Ureter (tissue), 1 donor: ENCODE measurements at places on chromosomes 7 and 10. TPM values are rescaled to one million over a fixed set of nuclear protein-coding genes. Genes with fewer than 3 reads are reported as not detected.
A peak's percentile ranks its signal among the peaks of the same experiment; 100 is the strongest.

The CHST15 gene
- total RNA-seq: 15.7 TPM

The SERPINE1 gene
- total RNA-seq: 4.3 TPM

The NKX2-3 gene
- total RNA-seq: not detected

The METTL27 gene
- 14.4 TPM for total RNA-seq

The LLCFC1 gene
- not detected for total RNA-seq

The OR2A14 gene
- not detected for total RNA-seq

The LBX1 gene
- not detected for total RNA-seq

The DYDC2 gene
- not detected for total RNA-seq

The SEMA3E gene
- 24.0 TPM for total RNA-seq

The FOXI2 gene
- 1.1 TPM for total RNA-seq

The ZCWPW1 gene
- 4.3 TPM for total RNA-seq

The POLR1F gene
- total RNA-seq: 20.5 TPM

- no peak for DNase-seq
Measured at GRCh38 chr7:127979728-127980126, 51.5 kb downstream of the LRRC4 start.

DNA sequence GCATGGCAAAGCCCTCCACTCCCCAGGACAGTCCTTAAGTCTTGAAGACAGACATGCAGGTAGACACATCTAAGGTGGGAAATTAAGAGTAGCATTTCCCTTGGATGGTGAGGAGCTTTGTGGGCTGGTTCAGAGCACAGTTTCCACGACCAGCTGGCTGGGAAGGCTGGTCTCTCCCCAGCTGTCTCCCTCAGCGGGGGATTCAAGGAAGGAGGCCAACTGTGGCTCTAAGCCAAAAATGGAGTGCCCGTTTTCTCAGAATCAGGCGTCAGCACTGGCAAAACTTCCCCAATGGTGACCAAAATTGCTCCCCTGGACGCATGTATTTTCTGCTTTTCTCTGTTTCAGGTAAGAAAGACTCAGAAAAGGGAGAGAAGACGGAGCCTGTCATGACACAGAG, 230.6 kb upstream of the FZD8 start:
- no peak for DNase-seq

DNA sequence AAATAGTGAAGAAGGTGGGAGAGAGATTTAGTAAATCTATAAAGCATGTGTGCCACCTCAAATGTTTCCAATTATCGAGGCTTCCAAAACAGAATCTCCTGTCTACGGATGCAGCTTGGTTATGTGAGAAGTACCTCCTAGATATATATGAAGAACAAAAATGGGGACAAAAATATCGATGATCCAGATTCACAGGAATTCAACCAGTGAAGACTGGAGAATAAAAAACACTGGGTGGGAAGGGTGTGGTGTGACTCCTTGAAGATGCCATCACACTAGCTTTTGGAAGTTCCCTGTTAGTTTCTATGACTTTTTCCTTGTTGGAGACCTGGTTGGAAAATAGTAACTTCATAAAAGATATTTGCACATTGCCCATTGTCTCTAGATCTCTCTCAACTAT, 152.4 kb downstream of the LRRC4 start:
- no peak for DNase-seq

DNA sequence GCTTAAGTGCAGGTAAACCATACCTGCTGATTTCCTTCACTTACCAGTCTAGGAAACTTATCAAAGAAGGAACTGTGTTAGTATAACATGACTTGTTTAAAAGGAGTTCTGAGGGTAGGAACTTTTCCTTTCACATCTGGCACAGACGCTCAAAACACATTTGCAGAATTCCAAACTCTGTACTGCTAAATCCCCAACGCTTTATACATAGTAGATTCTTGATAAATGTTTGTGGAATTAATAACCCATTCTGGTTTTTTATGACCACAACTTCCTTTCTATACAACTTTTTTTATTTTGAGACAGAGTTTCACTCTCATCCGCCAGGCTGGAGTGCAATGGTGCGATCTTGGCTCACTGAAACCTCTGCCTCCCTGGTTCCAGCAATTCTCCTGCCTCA, 7.7 kb upstream of the TRUB1 start:
- no peak for DNase-seq

GRCh38 chr7:29894256-29894655, 87.9 kb downstream of the WIPF3 start:
- DNase-seq: no peak

- DNase-seq: no peak
Measured at GRCh38 chr7:118759921-118760320, 535.4 kb downstream of the ANKRD7 start.

GRCh38 chr7:20354610-20355528, 24.2 kb downstream of the ITGB8 start:
- DNase-seq: no peak

- DNase-seq: no peak
Measured at GRCh38 chr7:151472644-151473380, 32.9 kb upstream of the CRYGN start.

DNA sequence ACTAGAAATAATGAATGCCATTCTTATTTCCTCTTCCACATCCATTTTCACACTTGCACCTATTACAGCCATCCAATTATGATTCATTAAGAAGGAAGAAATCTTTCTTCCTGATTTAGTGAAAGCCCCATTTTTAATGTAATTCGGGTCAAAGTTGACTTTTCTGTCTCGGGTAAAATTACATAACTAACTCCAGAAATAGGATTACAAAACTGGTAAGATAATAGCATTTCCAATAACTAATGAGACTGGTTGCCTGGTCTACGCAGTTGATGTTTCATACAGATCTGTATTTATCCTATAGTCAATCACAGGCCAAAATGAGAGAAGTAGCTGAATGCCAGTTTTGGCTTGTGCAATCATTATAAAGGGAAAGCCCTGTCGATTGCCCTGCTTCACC, 651.5 kb upstream of the NRP1 start:
- no peak for DNase-seq

DNA sequence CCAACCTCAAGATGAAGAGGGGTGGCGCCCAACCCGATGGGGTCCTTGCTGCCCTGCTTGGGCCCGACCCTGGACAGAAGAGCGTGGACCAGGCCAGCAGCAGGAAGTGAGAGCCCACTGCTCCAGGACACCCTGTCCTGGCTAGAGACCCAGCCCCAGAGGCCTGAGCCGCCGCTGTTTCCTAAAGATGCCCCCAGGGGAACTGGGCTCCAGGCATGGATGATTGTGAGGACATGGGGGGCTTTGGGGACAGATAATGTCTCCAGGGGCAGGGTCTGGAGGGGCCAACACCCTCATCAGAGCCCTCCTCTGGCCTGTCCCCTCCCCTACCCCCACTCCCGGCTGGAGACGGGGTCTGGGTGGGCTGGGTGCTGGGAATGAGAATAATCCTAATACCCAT, 71.7 kb downstream of the MYL10 start:
- peak; percentile 29 for DNase-seq

GRCh38 chr10:24237801-24238395, 29.0 kb downstream of the KIAA1217 start:
- no peak for DNase-seq

GRCh38 chr7:2431260-2431867, 28.0 kb downstream of the CHST12 start:
- DNase-seq: no peak

- no peak for DNase-seq
Measured at GRCh38 chr10:95395947-95396449, 105.2 kb upstream of the PDLIM1 start.

DNA sequence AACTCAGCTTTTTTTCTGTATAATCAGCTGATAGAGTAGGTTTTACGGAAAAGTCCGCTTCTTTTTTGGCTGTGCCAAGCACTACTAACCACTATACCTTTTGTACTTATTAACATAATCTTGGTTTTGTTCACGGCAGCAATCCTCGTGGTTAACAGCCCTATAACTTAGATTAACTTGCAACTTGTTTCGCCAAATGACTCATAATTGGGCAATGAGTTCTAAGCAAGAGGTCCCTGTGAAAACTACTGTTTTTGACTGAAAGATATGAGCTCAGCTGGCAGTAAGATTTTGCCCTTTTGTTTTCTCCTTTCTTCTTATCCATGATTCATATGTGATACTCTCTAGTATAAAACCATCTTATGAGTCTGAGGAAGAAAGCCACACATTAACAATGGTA, 345.0 kb upstream of the PCDH15 start:
- DNase-seq: no peak

GRCh38 chr7:25638590-25639244, 410.4 kb upstream of the NPVF start:
- no peak for DNase-seq

GRCh38 chr7:21480693-21481403, 53.0 kb downstream of the SP4 start:
- no peak for DNase-seq

GRCh38 chr10:7955446-7955845, 99.0 kb upstream of the GATA3 start:
- DNase-seq: no peak

GRCh38 chr7:4200546-4201094, 481.5 kb upstream of the FOXK1 start:
- DNase-seq: no peak

DNA sequence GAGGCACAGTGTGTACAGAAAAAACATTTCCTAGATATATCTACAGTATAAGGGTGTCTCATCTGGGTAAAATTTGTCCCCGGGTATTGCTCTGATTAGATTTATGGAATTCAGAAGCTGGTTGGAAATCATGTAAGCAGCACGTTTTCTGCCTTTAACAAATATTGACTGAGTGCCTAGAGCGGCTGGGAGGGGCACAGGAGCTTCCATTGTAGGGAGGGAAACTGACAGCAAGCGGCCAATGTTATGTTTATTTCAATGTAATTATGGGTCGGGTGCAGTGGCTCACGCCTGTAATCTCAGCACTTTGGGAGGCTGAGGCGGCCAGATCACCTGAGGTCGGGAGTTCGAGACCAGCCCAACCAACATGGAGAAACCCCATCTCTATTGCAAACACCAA, 4.4 kb upstream of the RFC2 start:
- no peak for DNase-seq

GRCh38 chr10:67785098-67785497, 52.9 kb downstream of the DNAJC12 start:
- DNase-seq: no peak

DNA sequence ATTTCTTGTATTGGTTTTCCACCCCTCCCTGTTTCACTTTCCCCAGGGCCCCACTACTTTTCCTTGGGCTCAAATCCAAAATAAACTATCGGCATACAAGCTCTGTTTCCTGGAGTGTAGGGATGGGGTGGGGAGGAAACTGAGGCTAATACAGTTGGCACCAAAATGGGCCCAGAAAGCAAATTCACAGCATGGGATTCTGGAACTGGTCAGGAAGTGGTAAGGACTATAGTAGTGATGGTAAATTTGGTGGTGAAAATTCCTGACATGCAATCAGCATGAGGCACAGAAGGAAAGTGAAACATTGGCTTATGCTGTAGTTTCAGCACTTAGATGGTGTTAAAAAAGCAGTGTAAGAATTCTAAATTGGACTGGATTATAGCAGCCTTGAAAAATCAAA, 8.7 kb upstream of the SAMD9L start:
- DNase-seq: no peak

- DNase-seq: no peak
Measured at GRCh38 chr7:842431-843031, 10.3 kb downstream of the SUN1 start.

DNA sequence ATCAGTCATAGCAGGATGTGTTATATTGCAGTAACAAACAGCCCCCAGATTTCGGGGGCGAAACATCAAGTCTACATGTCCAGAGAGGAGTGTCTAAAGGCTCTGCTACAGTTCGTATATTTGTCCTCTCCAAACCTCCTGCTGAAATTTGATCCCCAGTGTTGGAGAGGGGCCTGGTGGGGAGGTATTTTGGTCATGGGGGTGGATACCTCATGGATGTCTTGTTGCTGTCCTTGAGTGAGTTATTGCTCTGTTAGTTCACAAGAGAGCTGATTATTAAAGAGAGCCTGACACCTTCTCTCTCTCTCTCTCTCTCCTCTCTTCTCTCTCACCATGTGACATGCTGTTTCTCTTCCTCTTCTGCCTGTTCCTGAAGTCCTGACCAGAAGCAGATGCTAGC, 343.7 kb downstream of the TCERG1L start:
- no peak for DNase-seq

DNA sequence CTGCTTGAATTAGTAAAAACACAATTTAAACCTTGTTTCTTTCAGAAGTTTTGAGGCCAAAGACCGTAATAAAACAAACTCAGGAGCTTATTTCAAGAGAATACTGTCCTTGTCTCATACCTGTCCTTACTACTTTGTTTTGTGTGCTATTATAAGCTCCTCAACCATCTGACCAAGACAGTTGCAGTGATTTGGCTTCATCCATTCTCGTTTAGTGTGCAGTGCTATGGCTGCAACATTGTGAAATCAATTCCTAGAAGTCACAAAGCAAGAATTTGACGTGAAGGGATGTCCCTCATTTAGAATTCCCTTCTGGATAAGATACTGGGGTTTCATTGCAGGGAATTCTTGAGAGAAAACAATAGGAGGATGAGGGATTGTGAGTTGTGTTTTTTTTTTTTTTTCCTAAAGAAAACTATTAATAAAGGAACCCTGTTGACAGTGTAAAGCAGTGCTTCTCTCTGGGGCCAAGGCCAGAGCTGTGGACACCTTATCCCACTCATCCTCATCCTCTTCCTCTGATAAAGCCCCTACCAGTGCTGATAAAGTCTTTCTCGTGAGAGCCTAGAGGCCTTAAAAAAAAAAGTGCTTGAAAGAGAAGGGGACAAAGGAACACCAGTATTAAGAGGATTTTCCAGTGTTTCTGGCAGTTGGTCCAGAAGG, at the start of gene OIT3:
Gene OIT3 (plus strand): TSS at position 604 of the 663 bp plus-strand sequence. CDS start 60 bp downstream, outside the sequence.
- no peak for DNase-seq

GRCh38 chr10:18830277-18830676, 171.0 kb downstream of the ARL5B start:
- DNase-seq: no peak

- DNase-seq: no peak
Measured at GRCh38 chr10:79579361-79579760, 19.2 kb upstream of the SFTPA2 start.

DNA sequence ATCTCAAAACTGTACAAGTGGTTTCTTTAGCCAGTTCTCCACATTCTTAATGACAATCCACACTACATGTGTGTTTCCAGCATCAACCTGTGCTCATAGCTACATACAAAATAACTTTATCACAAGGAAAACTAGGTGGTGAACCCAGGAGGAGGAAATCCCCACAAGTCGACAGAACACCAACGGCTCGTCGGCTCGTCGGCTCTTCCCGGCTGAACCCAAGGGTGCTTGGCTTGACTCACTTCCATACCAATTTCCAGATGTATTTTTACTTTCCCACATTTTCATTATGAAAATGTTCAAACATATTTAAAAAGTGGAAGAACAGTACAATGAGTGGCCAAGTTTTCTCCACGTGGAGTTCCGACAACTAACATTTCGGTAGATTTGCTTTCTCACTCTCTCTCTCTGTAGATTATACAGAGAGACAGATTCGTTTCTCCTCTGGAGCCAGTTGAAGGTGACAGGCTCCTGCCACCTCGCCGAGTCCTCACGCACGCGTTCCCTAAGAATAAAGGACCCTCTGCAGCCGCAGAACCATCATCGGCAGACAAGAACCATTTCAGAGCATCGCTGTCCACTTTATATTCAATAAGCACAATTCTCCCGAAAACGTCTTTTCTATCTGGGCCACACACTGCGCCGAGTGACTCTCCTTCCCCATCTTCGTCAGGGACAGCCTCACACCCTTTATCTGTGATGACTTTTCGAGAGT, 53.3 kb downstream of the DIP2C start:
- no peak for DNase-seq
